NCI-H69 (cell line): ENCODE measurements at places on chromosomes 5 and 9.
A peak's percentile ranks its signal among the peaks of the same experiment; 100 is the strongest.

GRCh38 chr9:91047993-91048607 is 246.5 kb downstream of the SYK start:
- DNase-seq: no peak

- DNase-seq: no peak
Measured at GRCh38 chr5:149898811-149899210, 45.8 kb downstream of the PDE6A start.

- no peak for DNase-seq
Measured at GRCh38 chr5:105132581-105132980, 1570.0 kb upstream of the NUDT12 start.

DNA sequence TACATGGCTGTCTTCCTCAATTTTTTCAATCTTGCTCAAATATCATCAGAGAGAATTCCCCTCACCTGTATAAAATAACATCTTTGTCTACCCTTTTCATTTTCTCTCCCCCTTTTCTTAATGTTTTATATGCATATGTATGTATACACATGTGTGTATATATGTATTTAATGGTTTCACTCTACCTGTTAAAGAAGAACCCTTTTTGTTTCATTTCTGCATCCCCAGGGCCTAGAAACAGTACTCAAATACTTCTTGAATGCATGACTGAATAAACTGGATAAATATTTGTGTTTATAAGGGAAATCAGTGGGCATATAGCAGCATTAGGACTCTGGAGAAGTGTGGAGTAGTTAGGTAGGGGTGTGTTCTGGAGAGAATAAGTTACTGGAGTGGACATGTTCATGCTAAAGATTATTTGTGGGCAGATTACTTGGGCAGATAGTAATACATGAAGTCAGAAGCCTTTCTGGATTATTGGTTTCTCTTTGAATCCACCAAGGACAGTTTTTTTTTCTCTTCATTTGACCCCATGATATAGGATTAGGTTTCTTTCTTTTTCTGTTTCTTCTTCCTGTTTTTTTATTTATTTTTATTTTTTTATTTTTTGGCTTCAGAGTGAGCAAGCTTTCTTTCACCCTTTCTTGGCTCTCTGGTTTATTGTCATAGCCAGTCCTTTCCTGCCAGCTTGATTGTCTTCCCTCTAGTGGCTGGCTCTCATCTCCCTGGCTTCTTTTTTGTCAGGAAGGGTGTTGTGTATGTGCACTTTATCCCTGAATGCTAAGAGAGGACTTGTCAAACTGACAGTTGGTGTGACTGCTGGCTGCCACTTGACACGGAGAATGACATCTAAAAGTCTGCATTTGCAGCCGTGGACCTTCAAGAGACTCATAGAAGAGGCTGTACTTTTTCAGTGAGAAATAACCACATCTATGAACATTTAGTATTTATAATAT is 89.3 kb downstream of the ZCCHC7 start:
- DNase-seq: peak; percentile 38

DNA sequence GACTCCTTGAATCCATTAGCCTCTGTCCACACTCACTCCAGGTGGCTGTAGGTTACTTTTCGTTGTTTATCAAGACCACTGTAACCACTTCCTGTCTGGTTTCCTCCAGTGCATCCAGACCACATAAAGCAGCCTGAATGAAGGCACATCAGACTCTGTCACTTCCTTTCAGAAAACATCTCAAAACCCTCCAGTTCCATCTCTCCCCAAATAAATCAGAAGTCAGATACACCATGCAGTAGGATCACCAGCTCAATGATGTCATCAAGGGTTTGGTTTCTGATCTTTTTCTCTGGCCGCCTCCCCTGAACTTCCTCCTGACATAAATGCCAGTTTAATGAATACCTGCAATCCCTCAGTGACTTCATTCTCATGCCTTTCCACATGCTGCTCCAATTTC is 161.2 kb downstream of the ZNF462 start:
- DNase-seq: peak; percentile 38

DNA sequence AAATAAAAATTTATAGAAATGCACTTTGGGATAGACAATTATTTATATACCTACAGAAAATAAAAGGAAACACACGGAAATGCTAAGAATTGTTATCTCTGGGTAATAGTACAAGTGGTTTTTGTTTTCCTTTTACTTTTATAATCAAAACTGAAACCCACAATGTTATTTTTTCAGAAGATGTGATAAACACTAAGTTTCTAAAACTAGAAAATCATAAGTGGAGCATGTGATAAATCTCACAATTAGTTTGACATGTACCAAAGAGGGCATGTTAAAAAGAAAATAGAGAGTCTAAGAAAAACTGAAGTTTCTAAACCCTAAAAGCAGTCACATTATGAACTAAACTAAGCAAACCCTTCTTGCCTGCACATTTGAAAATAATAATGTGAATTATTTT is 61.1 kb downstream of the OXCT1 start:
- DNase-seq: no peak

DNA sequence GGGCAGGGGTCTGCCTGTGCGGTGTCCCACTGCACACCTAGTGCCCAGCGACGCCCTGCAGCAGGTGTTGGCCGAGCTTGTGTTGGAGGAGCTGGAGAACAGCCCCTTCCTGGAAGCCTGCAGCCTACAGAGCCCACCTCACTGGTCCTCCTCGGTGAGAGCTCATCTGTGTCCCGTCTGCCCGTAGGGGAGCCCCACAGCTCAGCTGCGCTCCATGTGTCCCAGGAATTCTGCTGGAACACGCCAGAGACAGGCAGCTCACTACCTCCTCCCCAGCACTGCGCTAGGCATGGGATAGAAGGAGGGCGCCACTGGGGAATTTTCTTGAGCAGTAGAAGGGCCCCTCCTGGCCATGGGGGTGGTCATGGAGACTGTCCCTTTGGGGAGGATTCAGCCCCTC is 44.0 kb downstream of the DUSP1 start:
- DNase-seq: no peak

GRCh38 chr9:125505988-125506438 is 201.0 kb downstream of the MAPKAP1 start:
- DNase-seq: no peak
